ENCODE measurements at places on chromosomes 11 and 22. TPM values are rescaled to one million over a fixed set of nuclear protein-coding genes. Genes with fewer than 3 reads are reported as not detected.

The HEPHL1 gene
- 0.24 TPM for total RNA-seq

DNA sequence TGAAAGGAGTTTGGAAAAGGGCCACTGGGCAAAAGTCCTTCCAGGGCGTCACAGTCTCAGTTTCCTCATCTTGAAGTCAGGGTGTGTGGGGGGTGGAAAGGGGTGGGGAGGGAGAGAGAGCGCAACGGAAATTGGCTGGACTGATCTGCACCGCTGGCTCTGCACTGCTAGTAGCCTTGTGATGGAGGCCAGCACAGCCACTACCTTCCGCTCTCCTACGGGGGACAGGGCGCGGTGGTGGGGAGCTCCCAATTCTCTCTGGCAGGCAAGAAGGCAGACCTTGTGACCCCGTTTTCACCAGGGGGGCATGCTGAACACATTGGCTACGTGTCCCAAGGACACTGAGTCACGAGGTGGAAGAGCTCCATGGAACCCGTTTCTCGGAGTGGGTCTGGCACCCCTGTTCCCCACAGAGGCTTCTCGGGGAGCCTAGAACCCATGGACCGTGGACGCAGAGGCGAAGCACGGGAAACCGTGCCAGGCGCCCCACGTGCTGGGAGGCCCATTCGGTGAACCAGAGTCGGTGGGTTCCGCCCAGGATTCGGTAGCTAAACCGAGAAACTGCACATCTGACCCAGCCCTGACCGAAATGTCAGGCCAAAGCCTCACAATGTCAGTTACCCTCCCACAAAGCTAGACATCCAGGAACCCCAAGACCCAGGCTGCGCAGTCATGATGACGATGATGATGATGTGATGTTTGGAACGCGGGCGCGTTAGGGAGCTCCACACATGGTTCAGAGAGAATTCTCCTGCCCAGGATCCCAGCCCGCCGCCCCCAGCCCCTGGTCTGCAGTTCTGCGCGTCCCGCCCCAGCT lies 28.3 kb upstream of the WNT11 start:
- peak; percentile 67 for DNase-seq

DNA sequence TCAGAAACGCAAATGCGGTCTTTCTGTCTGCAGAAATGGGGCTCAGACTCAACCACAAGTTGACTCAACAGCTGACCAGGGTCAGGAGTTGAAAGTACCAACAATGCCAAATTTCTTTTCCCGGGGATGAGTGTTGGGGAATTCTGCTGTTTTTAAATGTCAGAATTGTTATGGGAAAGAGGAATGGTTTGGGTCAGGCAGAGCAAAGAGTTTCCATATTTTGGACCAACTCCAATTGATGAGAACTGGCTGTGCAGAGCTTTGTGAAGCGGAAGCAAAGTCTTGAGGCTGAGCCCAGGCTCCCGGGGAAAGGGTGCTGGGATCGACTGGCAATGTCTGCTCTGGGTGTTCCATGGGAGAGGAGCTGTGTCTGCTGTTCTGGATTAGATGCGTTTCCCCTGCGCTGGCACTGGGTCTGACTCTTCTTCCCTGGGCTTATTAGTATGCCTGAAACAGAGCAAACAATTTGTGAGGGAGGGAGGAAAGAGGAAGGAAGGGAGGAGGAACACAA lies 36.2 kb downstream of the TXN2 start:
- DNase-seq: peak; percentile 63

DNA sequence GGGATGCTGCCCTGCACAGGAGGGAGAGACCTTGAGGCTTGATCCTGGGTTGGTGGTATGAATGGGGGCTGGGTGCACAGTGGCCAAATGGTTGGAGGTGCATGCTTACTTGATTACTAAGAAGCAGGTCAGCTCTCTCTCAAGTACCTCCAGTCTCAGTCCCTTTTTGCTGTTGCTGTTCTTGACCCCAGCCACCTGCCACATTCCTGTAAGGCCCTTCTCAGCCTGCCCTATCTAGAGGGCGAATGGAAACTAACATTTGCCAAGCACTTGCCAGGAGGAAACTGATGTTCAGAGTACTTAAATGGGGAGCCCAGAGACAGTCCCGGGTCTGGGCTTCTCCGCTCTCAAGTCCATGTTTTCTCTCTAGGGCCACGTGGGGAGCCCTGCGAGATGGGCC lies 39.9 kb downstream of the CABIN1 start:
- no peak for DNase-seq

DNA sequence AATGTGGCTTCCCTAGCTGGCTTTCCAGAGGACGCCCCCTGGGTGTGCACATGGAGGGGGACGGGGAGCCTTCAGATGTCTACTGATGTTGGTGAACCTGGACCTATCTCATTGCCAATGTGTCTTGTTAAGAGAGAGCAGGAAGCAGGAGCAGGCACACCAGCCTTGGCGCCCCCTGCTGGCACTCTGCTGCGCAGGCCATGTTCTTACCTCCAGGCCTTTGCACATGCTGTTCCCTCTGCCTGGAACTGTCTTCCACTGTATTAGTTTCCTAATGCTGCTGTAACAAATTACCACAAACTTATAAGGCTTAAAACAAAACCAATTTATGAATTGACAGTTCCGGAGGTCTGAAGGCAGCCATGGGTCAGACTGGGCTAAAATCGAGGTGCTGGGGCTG lies 23.6 kb upstream of the MN1 start:
- DNase-seq: peak; percentile 34

GRCh38 chr22:30000566-30000965 lies 79.7 kb upstream of the HORMAD2 start:
- no peak for DNase-seq

The LRRC56 gene
- total RNA-seq: 22.2 TPM

- peak; percentile 9 for DNase-seq
Observed at GRCh38 chr22:30894371-30894740, 74.2 kb downstream of the MORC2 start.

GRCh38 chr11:1556278-1556902 lies 15.7 kb downstream of the DUSP8 start:
- DNase-seq: no peak

DNA sequence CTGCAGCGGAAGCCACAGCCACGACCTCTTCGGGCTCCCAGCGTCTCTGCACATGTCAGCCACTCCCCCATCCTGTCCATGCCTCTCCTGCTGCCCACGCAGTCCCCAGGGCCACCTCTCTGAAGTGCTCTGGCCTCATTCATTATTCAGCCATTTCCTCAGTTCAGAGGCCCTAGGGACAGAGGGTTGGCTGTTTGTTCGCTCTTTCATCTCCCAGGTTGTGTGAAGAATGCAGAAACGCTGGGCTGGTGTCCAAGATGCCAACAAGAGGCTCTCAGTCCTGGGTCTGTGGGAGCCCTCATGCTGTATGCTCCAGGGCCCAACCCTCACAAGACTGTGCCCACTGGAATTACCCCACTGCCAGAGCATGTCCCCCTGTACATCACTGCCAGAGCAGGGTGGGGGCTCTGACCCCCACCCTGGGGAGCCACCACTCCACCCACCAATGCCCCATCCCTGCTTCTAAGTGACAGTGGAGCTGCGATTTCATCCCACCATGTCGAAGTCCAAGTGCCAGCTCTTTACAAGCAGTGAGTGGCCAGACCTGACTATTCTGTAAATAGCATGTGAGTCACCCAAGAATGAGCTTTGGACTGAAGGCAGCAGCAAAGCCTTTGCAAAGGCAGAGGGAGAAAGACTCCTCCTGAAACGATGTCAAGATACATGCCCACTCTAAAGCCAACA lies 209.6 kb downstream of the BUD13 start:
- peak; percentile 60 for DNase-seq

GRCh38 chr22:44401783-44402110 lies 89.0 kb upstream of the SHISAL1 start:
- no peak for DNase-seq

The POLD4 gene
- 53.8 TPM for total RNA-seq

The OR52H1 gene
- 1.4 TPM for total RNA-seq

GRCh38 chr11:17612221-17613188 lies 65.4 kb downstream of the OTOG start:
- DNase-seq: no peak

The PRDM11 gene
- 13.6 TPM for total RNA-seq

DNA sequence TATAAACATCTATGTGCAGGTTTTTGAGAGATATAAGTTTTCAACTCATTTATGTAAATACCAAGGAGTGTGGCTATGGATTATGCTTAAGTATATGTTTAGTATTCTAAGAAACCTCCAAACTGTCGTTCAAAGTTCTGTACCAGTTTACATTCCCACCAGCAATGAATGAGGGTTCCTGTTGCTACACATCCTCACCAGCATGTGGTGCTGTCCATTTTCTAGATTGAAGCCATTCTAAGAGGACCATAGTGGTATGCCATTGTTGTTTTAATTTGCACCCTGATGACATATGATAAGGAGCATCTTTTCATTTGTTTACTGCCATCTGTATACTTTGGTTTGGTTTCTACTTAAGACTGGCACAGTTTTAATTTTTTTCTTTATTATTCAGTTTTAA lies 2097.9 kb downstream of the LRRC4C start:
- no peak for DNase-seq

DNA sequence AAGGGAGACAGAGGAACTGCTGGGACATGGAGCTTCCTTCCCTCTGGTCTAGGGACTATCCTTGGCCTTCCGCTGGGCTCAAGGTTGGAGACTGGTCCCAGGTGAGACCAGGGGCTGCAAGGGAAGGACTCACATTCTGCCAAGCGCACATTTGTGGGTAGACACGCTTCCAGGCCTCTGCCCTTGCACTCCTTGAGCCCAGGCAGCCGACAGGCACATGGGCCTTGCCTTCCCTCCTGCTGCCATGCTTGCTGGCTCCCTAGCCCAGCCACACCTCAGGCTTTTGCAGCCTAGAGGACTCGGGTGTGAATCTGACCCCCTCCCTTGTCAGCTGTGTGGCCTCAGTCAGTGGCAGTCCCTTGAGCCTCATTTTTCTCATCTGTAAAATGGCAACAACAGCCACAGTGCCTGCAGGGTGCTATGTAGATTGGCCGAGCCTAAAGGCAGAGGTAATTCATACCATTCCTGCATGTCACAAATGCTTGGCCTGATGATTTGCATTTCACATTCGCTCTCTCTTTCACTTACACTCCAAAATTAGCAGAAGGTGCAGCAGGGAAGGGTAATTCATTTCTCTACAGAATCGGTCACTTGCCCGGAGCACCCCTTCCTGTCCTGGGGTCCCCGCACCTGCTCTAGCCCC lies 57.6 kb upstream of the NECTIN1 start:
- DNase-seq: no peak

DNA sequence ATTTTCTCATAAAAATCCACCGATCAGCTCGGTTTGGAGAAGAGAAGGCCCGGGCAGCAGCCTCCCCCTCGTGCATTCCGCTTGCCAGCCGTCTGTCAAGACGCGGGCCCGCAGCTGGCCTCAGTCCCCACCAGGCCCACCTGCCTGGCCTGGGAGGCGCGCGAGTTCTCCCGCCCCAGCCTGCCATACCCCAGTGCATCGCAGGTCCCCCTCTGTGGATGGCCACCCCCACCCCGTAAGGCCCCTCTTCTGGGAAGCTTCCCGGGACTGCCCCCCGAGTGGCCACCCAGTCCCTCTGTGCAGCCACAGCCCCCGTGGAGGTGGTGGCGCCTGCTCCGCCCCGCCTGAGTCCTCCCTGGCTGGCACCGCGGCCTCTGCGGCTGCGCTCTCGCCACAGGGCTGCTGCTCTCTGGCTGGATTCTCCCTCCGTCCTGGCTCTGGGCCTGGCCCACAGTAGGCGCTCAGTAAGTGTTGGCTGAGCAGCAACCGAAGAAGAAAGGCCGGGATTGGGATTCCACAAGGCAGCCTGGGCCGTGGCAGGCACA lies 74.0 kb upstream of the TCF20 start:
- DNase-seq: peak; percentile 39

The STX3 gene
- 103 TPM for total RNA-seq

The PIM3 gene
- 89.9 TPM for total RNA-seq

- DNase-seq: no peak
Observed at GRCh38 chr22:46370584-46371291, 35.2 kb downstream of the TRMU start.

- no peak for DNase-seq
Observed at GRCh38 chr11:11909727-11910126, 68.0 kb downstream of the USP47 start.

DNA sequence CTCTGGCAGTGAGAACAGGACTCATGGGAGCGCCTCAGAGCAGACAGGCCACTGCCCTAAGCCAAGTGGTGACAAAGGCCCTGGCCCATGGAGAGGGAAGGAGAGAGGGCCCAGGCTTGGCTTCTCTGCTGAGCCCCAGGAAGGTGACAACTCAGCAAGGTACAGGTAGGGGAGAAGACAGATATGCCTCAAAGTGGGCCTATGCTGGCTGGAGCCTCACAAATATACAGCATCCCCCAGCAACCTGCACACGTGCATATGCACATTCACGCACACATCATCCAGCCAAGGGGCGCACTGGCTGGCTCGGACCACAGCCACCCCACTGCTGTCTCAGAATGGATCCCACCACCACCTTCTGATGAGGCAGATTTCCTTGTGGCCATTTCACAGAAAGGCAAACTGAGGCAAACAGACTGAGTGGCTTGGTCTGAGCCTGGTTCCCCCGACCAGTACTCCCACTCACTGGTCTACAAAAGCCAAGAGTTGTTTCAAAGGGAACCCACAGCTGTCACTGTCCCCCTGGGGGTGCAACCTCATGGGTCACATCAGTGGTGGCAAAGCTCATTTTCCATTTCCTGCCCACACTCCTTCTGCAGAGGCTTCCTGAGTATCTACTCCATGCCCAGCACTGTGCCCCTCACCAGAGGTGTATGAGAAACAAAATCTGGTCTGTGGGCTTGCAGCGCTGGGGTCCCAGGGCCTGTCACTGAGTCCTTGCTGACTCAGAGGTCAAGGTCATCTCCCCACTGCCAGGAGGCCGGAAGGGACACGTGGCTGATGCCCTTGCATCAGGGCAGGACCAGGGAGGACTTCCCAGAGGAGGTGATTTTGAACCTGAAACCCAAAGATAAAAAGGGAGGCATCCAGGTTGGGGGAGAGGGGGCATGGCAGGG lies 67.3 kb upstream of the PRR5 start:
- no peak for DNase-seq

The CCDC73 gene
- 6.6 TPM for total RNA-seq

DNA sequence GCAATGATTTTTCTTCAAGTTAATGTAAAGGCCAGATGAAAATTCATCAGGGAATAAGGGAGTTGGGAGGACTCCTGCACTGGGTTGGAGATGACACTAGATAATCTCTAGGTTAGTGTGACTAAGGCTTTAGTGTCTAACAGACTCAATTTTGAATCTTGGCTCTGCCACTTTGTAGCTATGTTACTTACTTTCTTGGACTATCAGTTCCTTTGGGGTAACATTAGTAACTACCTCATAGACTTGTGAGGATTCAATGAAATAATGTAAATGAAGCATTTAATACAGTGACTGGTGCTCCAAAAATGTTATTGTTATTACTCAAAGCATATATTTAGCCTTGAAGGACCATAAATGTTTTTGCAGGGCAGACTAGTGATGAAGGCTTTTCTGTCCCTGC lies 9.6 kb upstream of the CCDC89 start:
- DNase-seq: no peak

- no peak for DNase-seq
Observed at GRCh38 chr11:68142028-68142412, 20.8 kb upstream of the CHKA start.
